Activated T-cell treated with anti-CD3 and anti-CD28 coated beads, Interleukin-2, amount 50 U/mL, for 72 hours (primary cell): ENCODE measurements at places on chromosomes 1 and 21. TPM values are rescaled to one million over a fixed set of nuclear protein-coding genes. Genes with fewer than 3 reads are reported as not detected.

SHE gene
- total RNA-seq, result 0.49 TPM

ELAVL4 gene
- not detected for total RNA-seq

- no peak for DNase-seq
Measured at GRCh38 chr1:226209307-226210059, 14.0 kb upstream of the MIXL1 start.

DNA sequence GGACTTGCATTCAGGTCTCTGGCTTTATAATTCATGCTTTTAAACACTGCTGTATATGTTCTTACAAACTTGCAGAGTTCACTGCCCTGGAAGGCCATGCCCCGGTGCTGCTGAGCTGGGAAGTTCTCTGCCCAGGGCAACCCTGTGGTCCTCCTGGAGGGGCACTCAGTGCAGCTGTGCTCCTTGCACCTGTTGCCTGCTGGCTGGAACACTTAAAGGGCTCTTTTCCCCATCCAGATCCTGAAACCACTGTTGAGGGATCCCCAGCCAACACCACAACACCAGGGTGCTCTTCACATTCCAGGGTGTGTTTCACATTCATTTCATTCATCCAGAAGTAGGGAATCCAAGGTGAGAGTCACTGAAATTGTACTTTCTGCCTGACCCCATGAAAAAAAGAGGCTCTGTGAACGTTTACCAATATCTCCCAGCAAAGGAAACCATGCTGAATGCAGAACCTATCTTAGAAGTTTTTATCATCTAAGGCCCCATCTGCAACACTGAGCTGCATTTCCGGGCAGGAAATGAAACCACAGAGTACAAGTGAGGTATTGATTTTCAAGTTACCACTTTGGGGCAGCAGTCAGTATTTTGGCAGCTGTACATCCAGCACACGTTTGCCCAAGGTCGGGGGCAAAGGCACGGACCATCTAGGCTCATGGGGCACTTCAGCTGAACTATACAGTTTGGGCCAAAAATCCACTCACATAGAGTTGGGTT, 16.4 kb upstream of the KIAA0040 start:
- peak; percentile 29 for DNase-seq

- DNase-seq, result no peak
Measured at GRCh38 chr1:222790115-222790514, 24.7 kb upstream of the DISP1 start.

GRCh38 chr1:66943361-66943969, 18.7 kb downstream of the MIER1 start:
- no peak for DNase-seq

GRCh38 chr1:29689372-29690030, 453.2 kb downstream of the PTPRU start:
- DNase-seq, result no peak

S100PBP gene
- 45.5 TPM for total RNA-seq

GRCh38 chr1:212388985-212389716, 25.5 kb downstream of the PACC1 start:
- DNase-seq, result no peak

DNA sequence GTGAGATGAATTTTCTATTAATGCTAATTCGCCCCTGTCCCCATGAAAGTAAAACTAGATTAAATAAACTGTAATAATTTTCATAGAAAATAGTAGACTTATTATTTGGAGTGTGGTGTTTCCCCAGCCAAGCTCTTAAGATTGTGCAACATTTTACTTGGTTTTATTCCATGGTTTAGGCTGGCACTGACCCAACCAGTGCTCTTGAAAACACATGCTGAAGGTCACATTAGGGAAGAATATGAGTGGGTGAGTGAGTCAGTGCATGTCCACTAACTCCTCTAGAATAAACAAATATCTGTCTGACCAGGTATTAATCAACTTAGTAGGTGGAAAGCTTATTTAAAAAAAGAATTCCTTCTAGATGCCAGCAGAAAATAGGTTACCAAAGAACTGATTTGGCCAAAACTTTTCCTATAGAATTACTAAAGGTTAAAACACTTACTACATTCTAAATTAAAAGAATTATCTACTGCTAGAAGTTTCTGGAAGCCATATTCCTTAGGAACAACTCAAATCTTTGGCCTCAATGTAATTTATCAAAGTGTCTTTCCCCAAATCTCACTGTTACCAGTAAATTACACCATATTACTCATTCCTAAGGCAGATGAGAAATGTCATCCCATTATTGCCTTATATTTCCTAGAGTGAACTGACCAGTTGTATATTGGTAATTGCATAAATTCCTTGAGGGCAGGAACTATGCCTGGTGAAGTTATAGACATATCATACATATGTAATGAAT, 89.7 kb upstream of the RGS1 start:
- DNase-seq, result no peak

IL20 gene
- 0.28 TPM for total RNA-seq

IL23R gene
- 8.0 TPM for total RNA-seq

RIPK4 gene
- 0.46 TPM for total RNA-seq

RNU1-2 gene
- total RNA-seq, result 1,278 TPM

DNA sequence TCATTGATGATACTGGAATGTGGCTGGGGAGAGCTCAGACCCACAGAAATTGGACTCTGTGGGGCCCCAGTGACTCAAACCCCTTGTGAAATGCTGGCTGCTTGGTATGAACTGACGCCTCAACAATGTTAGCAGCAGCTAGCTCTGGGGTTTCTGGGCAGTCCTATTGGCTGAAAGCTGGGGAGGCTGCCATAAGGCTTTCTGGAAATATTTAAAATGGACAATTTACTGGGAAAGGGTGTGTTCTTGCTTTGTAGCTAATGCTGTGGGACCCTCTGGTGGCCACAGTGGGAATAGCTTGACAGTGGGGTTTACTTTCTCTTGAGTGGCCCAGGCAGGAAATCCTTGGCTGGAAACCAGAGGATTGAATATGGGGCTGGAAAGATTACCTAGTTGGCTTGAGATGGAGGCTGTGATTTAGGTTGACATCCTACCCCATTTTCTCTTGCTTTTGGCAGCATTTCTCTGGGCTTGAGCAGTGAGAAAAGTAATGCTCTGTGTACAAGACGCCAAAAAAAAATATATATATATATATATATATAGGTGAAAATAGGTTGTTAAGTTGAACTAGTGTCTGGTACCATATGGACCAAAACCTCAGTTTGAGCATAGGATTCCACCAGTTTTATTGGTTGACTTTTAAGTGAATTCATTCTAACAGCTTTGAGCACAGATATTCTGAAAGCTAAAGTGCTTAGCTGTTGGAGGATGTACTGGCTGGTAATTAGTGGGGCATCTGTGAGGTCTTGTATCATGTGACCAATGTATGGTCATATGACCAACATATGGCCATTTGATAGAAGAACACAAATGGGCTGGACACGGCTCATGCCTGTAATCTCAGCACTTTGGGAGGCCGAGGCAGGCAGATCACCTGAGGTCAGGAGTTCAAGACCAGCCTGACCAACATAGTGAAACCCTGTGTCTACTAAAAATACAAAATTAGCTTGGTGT, 8.2 kb upstream of the S100A10 start:
- peak; percentile 68 for DNase-seq

- DNase-seq, result no peak
Measured at GRCh38 chr1:19730793-19731192, 66.1 kb downstream of the HTR6 start.

DNA sequence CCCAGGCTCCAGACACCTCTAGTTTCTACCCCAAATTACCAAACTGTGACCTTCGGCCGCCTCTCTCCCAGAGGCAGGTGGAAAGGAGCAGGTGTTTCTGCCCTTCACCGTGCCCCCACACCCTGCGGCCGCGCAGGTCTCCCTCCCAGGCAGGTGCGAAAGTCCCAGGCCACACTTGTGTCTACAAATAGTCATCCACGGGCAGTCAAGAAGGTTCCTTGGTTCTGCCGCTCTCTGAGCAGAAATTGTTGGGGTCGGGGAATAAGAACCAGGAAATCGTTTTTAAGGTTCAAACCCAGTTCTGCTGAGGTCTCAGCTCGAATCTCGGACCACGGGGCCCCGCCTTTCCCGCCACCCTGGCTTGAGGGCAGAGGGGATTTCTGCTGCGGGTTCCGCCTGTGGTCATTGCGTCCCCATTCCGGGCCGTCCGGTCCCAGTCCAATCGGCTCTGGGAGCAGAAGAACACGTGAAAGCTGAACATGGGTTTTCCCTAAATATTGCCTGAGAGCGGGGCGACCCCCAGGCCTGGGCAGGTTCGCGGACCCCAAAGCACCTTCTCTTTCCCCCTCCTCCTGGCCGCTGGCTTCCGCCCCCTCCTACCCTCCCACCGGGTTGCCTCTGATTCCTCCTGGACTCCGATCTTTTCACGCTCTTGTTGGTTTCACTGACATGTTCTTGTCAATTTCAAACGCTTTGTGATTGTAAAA, 1.2 kb upstream of the ATF3 start:
- peak; percentile 40 for DNase-seq

- peak; percentile 45 for DNase-seq
Measured at GRCh38 chr1:206506405-206507283, 687 bp upstream of the RASSF5 start.

- peak; percentile 93 for DNase-seq
Measured at GRCh38 chr1:28914228-28915030, at the start of gene EPB41. Gene EPB41 (plus strand): TSS chr1:28914569. CDS start chr1:28987438, 72,869 bp downstream.

- no peak for DNase-seq
Measured at GRCh38 chr1:6691507-6691906, 10.1 kb downstream of the DNAJC11 start.

DNA sequence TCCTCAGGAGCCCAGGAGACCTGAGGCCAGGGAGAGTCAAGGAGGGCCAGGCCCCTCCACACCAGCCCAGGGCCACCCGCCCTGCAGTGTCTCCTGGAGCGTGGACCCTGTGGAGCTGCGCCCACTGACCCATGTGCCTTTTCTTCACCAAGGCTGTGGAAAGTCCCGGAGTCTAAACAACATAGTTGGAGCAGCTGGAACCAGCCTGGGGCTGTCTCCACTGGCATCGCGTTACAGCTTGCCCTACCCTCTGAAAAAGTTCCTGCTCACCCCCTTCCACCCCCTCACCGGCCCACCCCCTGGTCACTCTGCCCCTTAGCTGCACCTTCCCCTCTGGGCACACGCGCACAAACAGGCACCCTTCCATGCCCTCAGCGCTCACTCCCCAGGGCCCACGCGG, 18.3 kb downstream of the KCNC4 start:
- DNase-seq, result no peak

- no peak for DNase-seq
Measured at GRCh38 chr1:32349211-32349708, 13.0 kb downstream of the FAM229A start.

- DNase-seq, result no peak
Measured at GRCh38 chr1:86778569-86779239, 74.3 kb downstream of the SH3GLB1 start.

LCK gene
- total RNA-seq, result 254 TPM
